ENCODE measurements at places on chromosomes 4 and X.

GRCh38 chrX:11540532-11541377 lies 125.0 kb downstream of the ARHGAP6 start:
- DNase-seq: no peak

DNA sequence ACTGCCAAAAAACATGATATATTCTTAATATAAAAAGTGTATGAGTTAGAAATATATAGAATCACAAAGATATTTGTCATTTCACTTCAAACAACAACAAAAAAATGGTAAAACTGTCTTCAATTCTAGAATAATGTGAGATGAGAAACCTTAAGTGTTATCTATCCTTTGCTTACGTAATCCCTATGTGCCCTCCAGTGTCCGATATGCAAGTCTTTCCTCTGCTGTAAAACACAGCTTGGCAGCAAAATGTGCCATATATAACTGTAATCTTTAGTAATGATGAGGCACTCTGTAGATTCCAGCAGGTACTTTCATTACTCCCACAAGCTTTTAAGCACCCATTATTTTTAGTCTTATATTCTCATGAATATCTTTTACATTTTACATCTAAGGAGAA lies 555.1 kb upstream of the FRG1 start:
- DNase-seq: no peak

GRCh38 chr4:80197601-80198440 lies 518 bp downstream of the PRDM8 start:
- no peak for DNase-seq

DNA sequence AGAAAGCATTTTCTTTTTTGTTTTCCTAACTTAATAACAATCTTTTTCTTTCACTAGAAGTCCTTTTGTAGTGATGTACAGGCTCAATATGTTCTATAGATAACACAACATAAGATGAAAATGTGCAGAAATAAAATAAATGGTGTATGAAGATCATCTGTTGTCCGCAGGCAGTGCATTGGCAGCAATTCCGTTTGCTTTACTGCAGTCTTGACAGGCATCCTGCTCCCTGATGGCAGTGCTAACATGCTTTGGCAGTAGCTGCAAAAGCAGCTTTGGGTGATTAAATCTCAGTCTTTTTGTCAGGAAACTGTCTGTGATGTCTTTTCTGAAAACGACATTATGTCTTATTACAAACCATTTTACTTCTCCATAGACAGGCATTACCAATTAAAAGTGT lies 131.4 kb downstream of the TRAM1L1 start:
- DNase-seq: no peak

- DNase-seq: no peak
Observed at GRCh38 chrX:74232859-74233258, 71.1 kb upstream of the ZCCHC13 start.

Data from neuronal stem cell (in vitro differentiated cells).